ENCODE measurements at places on chromosomes 5 and 9.

DNA sequence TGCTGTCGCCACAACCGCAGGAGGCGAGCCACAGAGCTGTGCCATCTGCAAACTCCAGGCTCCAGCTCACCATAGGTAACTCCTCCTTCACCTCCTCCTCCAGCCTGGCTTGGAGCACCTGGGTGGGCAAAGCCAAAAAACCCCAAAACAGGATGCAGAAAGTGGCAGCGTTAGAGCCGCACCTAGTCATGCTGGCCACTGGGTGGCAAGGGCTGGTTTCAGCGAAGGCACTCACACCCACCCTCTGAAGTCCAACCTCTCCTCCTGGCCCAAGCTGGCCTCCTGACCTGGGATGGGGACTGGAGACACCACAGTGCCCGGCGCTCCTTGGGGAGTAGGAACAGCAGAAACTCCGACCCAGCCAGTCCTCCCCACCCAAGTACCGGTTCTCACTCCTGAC is 28.7 kb upstream of the ZNF354B start:
- no peak for DNase-seq

GRCh38 chr5:116564756-116565490 is 9.7 kb downstream of the SEMA6A start:
- DNase-seq: no peak

- DNase-seq: no peak
These were observed 247.1 kb downstream of the SLCO4C1 start for GRCh38 chr5:102048940-102049339.

- DNase-seq: no peak
These were observed 255.4 kb downstream of the GRIA1 start for GRCh38 chr5:153745778-153746395.

DNA sequence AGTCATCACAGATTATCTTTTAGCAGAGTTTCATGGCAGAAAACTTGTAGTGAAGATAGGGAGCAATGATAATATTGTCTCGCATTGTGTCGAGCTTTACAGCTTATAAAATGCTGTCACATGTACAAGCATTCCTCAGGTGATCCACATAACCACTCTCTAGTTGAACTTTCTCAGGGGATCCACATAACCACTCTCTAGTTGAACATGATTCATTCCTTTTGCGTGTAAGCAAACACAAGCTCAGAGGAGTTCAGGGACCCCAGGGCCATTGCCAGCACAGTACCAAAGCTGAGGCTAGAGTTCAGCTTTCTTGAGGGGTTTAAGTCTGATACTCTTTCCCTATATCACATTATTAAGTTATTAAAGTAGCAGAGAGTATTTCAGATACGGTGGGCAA is 86.7 kb downstream of the CDH6 start:
- no peak for DNase-seq

- no peak for DNase-seq
These were observed 31.1 kb downstream of the PTPA start for GRCh38 chr9:129142138-129142935.

- peak; percentile 29 for DNase-seq
These were observed 76.6 kb downstream of the NSUN2 start for GRCh38 chr5:6556089-6556801.

DNA sequence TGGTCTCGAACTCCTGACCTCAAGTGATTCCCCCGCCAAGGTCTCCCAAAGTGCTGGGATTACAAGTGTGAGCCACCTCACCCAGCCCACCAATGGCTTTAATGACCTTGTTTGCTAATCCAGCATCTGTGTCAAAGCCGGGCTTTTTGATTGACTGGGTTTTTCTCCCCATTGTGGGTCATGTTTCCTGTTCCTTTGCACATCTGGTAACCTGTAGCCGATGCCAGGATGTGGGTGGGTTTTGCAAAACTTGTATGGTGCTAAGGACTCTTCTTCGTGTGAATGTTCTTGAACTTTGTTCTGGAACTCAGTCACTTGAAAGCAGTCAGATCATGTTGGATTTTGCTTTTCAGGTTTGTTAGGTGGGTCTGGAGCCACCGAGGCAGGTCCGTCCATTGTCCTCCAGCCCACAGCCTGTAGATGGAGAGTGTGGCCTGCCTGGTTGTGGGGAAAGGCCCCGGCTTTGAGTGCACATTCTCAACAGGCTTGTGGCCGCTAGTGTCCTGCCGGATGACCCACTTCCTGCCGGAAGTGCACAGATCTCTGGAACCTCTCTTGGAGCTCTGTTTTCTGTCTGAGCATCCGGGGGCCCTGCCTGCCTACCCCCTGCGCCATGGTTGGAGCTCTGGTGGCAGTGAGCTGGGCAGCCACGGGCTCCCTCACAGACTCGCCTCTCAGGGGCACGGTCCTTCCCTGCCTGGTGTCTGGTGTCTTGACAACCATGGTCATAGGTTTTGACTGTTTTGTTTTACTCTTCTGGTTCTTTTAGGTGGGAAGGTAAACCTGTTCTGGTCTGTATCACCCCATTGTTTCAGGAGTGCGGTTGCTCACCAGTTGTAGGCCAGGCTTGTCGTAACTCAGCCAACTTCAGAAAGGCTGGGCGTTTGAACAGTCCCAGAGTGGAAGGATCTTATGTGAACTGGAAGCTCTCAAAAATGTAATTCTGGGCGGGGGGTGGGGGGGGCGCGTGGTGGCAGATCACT is 69.6 kb upstream of the CACNA1B start:
- no peak for DNase-seq

DNA sequence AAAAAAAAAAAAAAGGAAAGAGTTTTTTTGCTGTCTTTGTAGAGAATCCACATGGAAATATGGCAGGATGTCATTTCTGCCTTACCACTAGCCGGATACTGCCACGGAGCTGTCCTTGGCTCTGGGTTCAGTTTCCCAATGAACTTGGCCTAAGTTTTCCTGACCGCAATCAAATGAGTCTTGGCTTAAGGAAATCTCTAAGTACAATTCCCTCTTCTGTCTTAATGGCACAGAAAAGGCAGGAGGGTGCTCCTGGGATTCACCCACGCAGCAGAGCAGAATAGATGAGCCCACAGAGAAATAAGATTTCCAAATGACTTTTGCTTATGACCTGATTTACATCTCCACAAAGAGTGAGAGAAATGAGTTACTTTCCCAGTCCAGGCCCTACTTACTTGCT is 284.0 kb upstream of the VLDLR start:
- DNase-seq: no peak

- DNase-seq: no peak
These were observed 207.5 kb downstream of the TENT4A start for GRCh38 chr5:6920628-6921256.

GRCh38 chr9:34254141-34254913 is 74.7 kb downstream of the KIF24 start:
- peak; percentile 89 for DNase-seq

DNA sequence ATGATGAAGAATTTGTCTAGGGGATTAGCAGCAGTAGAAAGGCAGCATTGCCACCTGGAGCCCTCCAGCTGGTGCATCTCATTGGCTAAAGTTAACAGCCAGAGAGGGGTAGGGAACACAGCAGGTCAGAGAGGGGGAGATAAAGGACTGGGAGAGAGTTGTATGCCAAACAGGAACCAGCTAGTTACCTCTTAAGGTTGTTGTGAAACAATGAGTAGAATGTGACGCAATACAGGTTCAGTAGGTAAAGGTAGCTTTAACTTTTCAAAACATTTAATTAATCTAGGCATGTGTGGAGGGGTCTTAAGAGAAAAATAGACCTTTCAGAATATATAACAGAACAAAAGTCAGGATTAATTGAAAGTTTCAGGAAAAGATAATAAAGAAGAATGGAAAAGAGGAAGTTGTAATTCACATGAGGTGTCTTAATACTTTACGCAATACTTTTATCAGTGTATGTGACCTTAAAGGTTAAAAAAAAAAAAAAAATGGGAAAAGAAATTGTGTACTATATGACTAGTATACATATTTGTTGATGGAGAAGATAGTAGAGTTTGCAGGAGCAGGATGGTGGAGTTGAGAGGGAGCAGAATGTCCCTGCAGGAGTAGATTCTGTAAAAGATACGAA is 14.3 kb downstream of the FBXO38 start:
- no peak for DNase-seq
